ENCODE measurements at places on chromosomes 5 and 9.

DNA sequence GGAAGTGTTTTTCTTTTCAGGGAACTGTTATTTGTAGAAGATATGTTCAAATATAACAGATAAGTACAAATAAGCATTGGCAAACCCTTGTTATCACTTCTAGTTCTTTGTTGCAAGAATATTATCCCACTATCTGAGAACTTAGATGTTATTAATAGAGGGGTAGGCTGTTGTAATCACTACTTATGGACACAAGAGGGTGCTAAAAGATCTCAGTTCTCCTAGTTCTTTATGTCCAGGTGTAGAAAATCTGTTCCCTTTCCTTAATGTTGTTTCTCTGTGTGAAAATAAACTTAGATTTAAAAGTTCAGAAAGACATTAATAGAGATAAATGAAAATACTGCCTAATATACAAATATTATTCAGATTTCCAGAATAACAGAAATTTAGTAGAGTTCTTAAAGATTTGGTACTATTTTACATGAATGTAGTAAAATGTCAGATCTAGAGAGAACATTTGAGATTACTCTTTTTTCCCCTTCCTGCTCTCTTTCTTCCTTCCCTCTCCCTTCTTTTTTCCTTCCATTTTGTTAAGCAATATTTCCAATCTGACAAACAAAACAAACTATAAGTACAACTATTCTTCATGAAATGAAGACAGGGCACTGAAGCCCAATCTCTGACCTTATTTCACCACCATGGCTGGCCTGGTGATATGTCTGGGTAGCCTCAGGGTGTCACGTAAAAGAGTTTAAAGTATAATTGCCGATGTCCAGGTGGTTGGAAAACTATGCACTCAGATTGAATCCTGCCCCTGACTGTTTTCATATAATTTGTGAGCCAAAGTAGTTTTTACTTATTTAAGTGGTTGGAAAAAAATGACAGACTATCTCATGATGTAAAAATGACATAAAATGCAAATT is 43.6 kb upstream of the C5orf46 start:
- DNase-seq = no peak

DNA sequence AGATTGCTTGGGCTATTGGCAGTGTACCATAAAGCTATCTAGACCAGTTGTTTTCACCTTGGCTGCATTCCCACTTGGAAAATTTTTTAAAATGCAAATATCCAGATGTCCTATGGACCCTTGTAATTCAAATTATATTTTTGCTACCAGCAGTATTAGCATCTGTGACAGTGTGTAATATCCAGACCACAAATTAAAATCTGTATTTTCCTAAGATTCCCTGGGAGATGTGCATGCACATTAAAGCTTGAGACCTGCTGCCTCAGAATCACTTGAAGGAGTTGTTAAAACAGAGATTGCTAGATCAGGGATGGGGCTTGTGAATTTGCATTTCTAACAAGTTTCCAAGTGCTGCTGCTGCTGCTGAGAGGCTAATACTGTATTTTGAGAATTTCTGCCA is 381.2 kb upstream of the PDE4D start:
- DNase-seq = no peak

GRCh38 chr9:126521089-126521488 is 92.6 kb upstream of the LMX1B start:
- DNase-seq = no peak

- no peak for DNase-seq
Observed at GRCh38 chr9:121592265-121592664, 59.2 kb upstream of the DAB2IP start.

DNA sequence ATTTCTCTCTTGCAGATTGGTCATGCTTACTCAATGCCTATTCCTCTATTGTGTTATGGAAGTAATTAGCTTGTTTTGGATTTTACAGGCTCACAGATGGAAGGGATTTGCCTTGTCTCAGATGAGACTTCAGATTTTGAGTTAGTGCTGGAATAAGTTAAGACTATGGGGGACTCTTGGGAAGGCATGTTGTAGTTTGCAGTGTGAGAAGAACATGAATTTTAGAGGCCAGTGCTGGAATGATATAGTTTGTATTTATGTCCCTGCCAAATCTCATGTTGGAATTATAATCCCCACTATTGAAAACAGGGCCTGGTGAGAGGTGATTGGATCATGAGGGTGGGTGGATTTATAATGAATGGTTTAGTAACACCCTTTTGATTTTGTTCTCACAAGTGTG is 6.1 kb upstream of the TUSC1 start:
- no peak for DNase-seq

DNA sequence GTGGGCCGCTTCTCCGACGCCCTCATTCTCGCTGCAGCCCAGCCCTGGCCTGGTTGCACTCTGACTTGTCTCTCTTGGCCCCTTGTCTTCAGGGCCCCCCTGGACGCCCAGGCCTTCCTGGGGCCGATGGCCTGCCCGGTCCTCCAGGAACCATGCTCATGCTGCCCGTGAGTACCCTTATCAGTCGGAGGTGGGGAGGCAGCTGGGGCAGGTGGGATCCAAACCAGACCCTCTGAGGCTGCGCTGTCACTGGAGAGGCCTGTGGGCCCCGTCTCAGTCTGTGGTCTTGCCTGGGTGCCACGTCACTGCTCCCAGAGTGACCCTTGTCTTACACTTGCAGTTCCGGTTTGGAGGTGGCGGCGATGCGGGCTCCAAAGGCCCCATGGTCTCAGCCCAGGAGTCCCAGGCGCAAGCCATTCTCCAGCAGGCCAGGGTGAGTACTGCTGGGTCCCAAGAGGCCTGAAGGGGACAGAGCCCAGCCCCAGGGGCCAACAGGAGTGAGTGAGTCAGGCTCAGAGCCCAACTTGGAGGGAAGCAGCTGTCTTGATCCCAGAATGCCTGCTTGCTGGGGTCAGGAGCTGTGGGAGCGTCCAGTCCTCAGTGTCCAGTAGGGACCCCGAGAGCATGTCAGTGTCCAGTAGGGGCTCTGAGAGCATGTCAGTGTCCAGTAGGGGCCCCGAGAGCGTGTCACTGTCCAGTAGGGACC is 109.0 kb downstream of the COL5A1 start:
- no peak for DNase-seq

DNA sequence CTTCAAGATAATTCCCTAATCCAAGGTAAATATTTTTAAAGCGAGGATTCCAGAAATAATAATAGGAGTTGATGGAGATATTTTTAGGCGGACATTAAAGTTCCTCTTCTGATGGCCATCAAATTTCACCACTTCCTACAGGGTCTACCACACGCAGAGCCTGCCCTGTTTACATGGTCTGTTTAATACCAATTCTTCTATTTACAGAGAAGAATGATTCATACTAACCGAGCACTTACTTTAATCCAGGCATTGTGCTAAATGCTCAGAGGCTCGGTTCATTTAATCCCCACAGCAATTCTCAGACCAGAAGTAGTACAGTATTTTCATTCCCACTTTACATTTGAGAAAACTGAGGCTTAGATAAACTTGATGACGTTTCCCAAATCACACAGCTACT is 3.0 kb upstream of the ITGA1 start:
- DNase-seq = no peak

DNA sequence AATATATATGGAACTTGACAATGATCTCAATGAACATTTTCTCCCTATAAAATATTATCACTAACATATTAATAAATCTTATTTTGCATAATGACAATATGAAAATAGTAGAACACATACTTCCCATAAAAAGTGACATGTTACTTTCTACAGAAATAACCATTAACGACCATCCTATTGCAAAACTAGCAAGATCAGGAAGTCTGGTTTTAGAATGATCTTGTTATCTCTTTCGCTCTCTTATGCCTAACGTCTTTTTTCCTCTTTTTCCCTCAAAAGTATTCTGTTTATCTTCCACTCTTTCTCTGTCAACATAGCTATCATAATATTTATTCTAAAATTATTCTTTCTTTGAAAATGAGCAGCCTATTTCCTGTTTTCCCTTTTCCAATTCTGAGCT is 21.6 kb upstream of the C5orf46 start:
- no peak for DNase-seq

- no peak for DNase-seq
Observed at GRCh38 chr5:67315082-67315989, 118.7 kb upstream of the CD180 start.

DNA sequence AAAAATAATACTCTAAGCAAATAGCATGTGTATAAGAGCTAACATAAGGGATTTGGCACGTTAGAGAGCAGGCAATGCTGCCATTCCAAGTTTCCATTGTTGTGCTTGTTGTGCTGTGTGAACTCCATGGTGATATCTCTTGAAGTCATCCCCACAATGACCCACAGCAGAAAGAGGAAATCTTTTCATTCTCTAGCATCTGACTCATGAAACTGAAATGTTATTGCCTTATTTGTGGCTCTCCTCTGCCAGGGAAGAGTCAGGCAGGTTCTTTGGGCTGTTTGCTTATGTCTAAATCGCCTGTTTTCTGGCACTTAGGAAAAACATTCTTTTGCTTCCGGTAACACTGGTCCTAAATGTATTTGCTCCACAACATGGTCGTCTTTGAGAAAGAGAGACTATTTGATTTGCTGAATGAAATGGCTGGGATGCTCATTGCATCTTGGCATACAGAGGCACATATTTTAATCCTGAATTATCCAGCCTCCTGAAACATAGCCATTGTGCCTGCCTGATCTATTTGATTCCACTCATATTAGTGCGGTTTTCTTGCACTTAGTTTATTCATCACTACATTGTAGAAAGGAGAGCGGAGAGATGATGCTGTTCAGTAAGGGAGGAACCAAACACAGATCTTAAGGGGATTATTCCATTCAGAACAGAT is 188.8 kb downstream of the CSNK1G3 start:
- no peak for DNase-seq

DNA sequence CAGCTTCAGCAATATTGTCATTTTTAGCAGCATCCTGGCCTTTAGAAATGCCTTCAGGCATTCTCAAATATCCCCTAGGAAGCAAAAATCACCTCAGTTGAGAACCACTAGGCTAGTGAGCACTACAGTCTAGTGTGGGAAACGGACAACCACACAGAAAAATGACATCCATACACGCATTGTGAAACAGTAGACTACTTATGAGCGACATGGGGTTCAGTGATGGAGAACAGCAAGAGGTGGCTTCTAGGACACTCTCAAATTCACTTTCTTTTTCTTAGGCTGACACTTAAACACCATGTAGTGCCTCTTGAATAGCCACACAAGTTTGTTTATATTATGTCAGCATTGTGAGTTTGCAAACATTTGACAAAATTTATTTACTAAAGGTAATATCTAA is 203.0 kb downstream of the KDM4C start:
- DNase-seq = no peak

DNA sequence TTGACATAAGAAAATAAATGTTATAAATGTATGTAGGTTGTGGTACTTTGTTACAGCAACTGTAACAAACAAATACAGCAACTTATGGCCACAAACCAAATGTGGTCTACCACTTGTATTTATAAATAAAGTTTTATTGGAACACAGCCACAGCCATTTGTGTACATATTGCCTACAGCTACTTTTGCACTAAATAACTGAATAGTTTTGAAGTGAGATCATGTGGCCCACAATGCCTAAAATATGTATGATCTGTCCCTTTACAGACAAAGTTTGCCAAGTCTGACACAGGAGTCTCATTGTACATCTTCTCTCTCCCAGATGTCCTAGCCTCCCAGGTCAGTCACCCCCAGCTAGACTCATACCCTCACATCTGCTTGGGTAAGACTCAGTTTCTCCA is 283.6 kb upstream of the PRDM9 start:
- DNase-seq = no peak

DNA sequence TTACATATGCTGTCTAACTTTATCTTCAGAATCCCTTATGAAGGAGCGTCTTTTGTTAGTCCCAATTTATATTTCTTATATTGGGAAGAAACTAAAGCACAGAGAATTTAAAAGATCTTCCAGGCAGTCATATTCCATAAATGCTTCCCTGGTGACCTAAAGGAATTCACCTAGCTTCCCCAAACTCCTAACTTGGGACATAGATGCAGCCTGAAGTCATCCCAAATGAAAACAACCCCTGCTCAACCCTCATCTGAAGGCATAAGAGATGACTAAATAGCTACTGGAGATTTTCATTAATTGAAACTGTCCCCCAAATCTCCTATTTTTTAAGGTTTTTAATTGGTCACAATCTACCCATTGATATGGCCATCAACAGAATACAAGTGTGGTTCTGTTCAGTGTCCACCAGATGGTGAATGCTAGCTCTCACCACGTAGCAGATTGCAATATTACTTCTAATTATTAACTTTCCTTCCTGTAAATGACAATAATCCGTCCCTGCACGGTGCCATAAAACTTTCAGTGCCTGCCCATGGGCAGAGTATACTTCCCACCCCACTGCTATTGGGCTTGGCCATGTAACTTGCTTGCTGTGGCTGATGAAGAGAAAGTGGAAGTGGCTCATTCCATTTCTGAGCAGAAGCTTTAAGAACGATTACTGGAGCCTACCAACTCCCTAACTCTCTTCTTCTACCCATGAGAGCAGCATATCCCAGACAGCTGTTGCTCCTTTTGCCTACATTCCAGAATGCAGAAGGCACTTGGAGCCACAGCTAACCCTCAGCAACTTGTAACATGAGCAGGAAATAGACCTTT is 18.7 kb downstream of the PRUNE2 start:
- DNase-seq = no peak

DNA sequence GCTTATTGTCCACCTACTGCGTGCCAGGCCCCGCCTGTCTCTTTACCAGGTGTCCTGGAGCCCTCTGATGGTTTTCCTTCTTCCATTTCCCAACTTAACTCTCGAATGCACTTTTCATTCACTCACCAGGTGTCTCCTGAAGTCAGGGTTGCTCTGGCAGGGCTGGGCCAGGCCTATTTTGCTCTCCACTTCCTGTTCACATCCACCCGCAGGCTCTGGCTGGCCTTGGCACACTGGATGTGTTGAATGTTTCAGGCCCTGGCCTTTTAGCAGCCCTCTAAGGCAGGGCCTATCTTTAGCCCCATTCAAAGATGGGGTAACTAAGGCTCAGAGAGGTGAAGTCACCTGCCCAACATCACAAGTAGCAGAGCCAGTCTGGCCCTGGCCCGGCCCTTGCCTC is 16.4 kb downstream of the LRRC8A start:
- no peak for DNase-seq

- DNase-seq = no peak
Observed at GRCh38 chr9:114311571-114312512, 11.1 kb upstream of the ORM1 start.

- no peak for DNase-seq
Observed at GRCh38 chr9:74503666-74504065, 6.5 kb downstream of the RORB start.

DNA sequence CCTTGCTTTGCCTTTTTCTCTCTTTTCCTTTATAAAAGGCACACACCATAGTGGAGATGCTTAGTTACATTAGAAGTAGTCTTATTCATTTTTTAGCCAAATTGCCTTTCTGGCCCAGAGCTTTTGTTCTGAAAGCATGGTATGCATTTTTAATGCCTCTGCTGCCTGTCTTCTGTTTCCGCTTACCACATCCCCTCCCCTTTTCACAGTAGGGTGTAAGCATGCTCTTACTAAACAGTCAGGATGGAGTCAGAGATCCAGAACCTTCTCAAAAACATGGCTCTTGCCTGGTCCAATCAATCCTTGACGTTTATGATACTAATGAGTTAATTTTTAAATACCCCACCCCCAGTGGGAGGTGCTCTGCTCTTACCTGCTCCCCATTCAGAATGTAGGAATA is 22.5 kb downstream of the PPP3R2 start:
- no peak for DNase-seq

Measured in activated CD8-positive, alpha-beta memory T cell treated with anti-CD3 and anti-CD28 coated beads for 1 hour (primary cell).